ENCODE measurements at places on chromosomes 7 and 10. TPM values are rescaled to one million over a fixed set of nuclear protein-coding genes. Genes with fewer than 3 reads are reported as not detected.

Gene MBL2
- total RNA-seq: not detected

Gene DOCK4
- 40.3 TPM for total RNA-seq

Gene CC2D2B
- total RNA-seq: 2.5 TPM

Gene SRRM3
- total RNA-seq: 9.8 TPM

Gene GIMAP4
- total RNA-seq: 25.3 TPM

Gene TMEM229A
- total RNA-seq: not detected

Gene ECD
- 26.5 TPM for total RNA-seq

- no peaks in the 10 kb centered on the region for H3K36me3 ChIP-seq
- no peaks in the 10 kb centered on the region for H3K27me3 ChIP-seq
- no peak overlapping the region for H3K4me3 ChIP-seq
- H3K4me1 ChIP-seq: peaks cover 1% of the 10 kb centered on the region
- no peak for DNase-seq
- H3K27ac ChIP-seq: no peak overlapping the region
Measured at GRCh38 chr7:151544183-151544582, 24.5 kb upstream of the RHEB start.

- H3K4me3 ChIP-seq: no peak overlapping the region
- no peaks in the 10 kb centered on the region for H3K27me3 ChIP-seq
- no peaks in the 10 kb centered on the region for H3K4me1 ChIP-seq
- H3K36me3 ChIP-seq: no peaks in the 10 kb centered on the region
Measured at GRCh38 chr7:86775203-86775602, 131.5 kb downstream of the GRM3 start.

DNA sequence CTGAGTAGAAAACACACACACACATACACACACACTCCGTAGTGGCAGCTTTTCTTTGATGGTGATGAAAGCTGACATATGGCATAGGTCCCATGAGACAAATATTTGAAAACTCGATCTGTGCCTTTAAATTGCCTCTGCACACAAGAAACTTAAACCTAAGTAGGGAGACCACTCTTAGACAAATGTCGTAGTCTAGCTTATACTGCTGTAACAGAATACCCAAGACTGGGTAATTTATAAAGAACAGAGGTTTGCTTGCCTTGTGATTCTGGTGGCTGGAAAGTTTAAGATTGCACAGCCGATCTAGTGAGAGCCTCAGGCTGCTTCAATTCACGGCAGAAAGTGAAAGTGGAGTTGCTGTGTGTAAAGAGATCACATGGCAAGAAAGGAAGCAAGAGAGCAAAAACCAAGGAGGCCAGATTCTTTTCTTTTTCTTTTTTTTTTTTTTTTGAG lies 489.4 kb upstream of the SORCS1 start:
- H3K27me3 ChIP-seq: no peaks in the 10 kb centered on the region
- no peak for DNase-seq
- peak overlapping the region; percentile 33 for H3K4me3 ChIP-seq
- H3K27ac ChIP-seq: no peak overlapping the region

GRCh38 chr7:33418251-33418701 lies 288.9 kb downstream of the BBS9 start:
- H3K4me3 ChIP-seq: no peak overlapping the region
- no peak overlapping the region for H3K27ac ChIP-seq
- DNase-seq: no peak
- no peaks in the 10 kb centered on the region for H3K27me3 ChIP-seq
- no peaks in the 10 kb centered on the region for H3K36me3 ChIP-seq

GRCh38 chr7:6631605-6632004 lies 5.5 kb upstream of the ZNF316 start:
- DNase-seq: no peak
- no peak overlapping the region for H3K4me3 ChIP-seq
- H3K27ac ChIP-seq: no peak overlapping the region
- peaks cover 5% of the 10 kb centered on the region for H3K4me1 ChIP-seq
- H3K36me3 ChIP-seq: no peaks in the 10 kb centered on the region

DNA sequence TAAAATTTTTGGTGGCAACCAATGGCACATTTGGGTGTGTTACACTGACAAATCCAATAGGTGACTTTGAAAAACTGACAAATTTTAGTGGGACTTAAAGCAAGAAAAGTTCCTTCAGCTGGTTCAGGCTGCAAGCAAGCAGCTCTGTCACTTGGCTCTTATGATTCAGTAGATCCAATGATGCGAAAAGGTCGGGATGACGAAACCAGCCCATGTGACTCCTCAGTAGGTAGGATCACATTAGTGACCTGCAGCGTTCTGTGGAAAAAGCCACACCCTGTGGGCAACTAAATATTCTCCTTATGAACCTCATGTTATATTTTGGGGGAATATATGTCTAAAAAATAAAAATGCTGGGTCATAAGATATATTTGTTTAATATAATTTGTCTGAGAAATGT lies 13.3 kb upstream of the TSGA13 start:
- no peak overlapping the region for H3K27ac ChIP-seq
- H3K4me1 ChIP-seq: no peaks in the 10 kb centered on the region
- H3K27me3 ChIP-seq: no peaks in the 10 kb centered on the region

DNA sequence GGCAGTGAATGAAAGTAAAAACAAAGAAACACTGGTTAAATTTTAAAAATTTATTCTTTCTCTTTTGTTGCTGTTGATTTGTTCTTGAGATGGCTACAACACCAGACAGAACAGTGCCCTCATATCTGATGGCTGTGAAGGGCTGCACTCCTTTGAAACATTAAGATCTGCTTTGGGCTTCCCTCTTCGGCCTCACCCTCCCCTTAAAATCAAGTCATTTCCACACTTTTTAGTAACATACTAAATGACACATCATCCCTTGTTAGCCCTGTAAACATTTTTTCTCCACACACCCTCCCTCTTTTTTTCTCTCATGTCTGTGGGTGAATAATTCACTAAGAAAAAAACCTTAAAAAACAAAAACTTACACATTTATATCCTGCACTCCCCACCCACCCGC lies 16.4 kb downstream of the IRF5 start:
- H3K4me1 ChIP-seq: no peaks in the 10 kb centered on the region
- no peaks in the 10 kb centered on the region for H3K27me3 ChIP-seq
- no peak overlapping the region for H3K27ac ChIP-seq

DNA sequence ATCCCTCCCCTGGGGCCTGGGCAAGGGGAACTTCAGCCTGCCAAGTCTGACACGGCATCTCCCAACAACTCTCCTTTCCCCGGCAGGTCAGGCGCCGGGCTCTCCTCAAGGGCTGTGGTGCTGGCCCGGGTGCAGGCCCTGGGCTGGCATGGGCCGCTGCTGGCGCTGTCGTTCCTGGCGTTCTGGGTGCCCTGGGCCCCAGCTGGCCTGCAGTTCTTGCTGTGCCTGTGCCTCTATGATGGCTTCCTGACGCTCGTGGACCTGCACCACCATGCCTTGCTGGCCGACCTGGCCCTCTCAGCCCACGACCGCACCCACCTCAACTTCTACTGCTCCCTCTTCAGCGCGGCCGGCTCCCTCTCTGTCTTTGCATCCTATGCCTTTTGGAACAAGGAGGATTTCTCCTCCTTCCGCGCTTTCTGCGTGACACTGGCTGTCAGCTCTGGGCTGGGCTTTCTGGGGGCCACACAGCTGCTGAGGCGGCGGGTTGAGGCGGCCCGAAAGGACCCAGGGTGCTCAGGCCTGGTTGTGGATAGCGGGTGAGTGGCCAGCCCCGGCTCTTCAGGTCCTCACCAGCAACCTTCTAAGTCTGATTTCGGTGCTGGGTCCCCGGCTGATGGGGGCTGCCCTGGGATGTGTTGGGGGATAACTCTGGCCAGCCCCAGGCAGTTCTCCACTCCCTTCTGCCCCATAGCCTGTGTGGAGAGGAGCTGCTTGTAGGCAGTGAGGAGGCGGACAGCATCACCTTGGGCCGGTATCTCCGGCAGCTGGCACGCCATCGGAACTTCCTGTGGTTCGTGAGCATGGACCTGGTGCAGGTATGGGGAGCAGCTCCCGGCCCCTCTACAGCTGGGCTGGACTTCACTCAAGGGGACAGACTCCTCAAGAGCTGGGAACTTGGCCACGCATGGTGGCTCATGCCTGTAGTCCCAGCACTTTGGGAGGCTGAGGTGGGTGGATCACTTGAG lies 19.5 kb upstream of the C10orf95 start:
- DNase-seq: no peak
- H3K27ac ChIP-seq: no peak overlapping the region
- no peaks in the 10 kb centered on the region for H3K36me3 ChIP-seq
- H3K4me1 ChIP-seq: no peaks in the 10 kb centered on the region
- no peaks in the 10 kb centered on the region for H3K27me3 ChIP-seq
- H3K4me3 ChIP-seq: no peak overlapping the region

DNA sequence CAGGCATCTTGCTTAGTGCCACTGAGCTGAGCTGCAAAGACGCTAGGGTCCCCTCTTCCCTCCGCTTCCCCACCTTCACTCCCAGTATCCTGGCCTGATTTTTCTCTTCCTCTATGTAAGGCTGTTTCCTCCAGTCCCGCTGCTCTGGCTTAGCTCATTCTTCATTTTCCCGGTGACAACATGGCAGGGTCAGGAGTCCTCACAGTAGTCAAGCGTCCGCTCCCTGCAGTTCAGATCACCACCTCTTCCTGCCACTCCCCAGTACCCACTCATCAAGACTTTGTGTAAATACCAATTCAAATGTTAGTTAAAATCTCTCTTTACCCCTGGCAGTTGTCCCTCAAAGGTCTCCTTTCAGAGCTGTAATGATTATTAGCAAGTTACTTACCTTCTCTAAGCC lies 650.4 kb upstream of the CELF2 start:
- H3K27ac ChIP-seq: no peak overlapping the region
- H3K4me3 ChIP-seq: no peak overlapping the region
- no peak for DNase-seq
- H3K4me1 ChIP-seq: no peaks in the 10 kb centered on the region

DNA sequence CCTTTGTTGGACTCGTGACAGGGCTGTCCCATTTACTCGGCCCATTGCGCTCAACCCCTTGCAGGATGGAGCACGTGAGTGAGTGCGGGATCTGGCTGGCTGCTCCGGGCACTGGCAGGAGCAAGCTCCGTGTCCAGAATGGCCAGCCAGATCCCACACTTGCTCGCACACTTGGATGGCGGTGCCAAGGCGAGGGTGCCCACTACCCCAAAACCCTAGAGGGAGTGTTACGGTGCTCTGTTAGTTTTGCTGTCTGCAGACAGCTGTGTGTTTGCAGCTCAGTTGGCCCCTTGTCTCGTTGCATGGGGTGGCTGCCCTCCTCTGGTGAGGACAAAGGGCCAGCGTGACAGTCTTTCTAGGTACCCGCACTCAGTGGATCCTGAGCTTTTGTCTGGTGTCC lies 34.2 kb downstream of the ZNF487 start:
- H3K27ac ChIP-seq: no peak overlapping the region
- H3K36me3 ChIP-seq: no peaks in the 10 kb centered on the region
- H3K27me3 ChIP-seq: no peaks in the 10 kb centered on the region
- H3K4me3 ChIP-seq: no peak overlapping the region

GRCh38 chr10:5040010-5040673 lies 36.5 kb upstream of the AKR1C2 start:
- DNase-seq: no peak
- no peaks in the 10 kb centered on the region for H3K36me3 ChIP-seq
- H3K27ac ChIP-seq: no peak overlapping the region
- no peaks in the 10 kb centered on the region for H3K27me3 ChIP-seq

GRCh38 chr10:121998462-121998861 lies 9.5 kb downstream of the TACC2 start:
- no peak overlapping the region for H3K27ac ChIP-seq

GRCh38 chr7:121262969-121263368 lies 65.8 kb upstream of the WNT16 start:
- no peaks in the 10 kb centered on the region for H3K4me1 ChIP-seq
- no peak overlapping the region for H3K27ac ChIP-seq
- H3K36me3 ChIP-seq: no peaks in the 10 kb centered on the region

All from vagina (tissue), 2 donors.